ENCODE measurements at places on chromosomes 6 and 20.

- DNase-seq, result peak; percentile 59
Observed at GRCh38 chr6:35919827-35920751, 809 bp downstream of the SRPK1 start.

DNA sequence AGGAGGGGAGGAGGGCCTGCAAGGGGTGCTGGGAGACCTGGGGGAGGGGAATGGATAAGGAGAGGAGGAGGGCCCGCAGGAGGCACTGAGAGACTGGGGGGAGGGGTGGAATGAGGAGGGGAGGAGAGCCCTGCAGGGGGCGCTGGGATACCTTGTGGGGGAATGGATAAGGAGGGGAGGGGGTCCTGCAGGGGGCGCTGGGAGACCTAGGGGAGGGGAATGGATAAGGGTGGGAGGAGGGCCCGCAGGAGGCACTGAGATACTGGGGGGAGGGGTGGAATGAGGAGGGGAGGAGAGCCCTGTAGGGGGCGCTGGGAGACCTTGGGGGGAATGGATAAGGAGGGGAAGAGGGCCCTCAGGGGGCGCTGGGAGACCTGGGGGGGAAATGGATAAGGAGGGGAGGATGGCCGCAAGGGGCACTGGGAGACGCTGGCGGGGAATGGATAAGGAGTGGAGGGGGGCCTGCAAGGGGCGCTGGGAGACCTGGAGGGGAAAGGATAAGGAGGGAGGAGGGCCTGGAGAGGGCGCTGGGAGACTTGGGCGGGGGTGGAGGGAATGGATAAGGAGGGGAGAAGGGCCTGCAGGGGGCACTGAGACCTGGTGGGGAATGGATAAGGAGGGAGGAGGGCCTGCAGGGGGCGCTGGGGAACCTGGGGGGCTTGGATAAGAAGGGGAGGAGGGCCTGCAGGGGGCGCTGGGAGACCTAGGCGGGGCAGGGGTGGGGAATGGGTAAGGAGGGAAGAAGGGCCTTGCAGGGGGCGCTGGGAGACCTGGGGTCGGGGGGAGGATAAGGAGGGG lies 1.3 kb upstream of the CTCFL start:
- no peak for DNase-seq

GRCh38 chr6:136961848-136962247 lies 39.7 kb downstream of the SLC35D3 start:
- no peak for DNase-seq

- no peak for DNase-seq
Observed at GRCh38 chr20:3818155-3819151, 1.9 kb upstream of the AP5S1 start.

DNA sequence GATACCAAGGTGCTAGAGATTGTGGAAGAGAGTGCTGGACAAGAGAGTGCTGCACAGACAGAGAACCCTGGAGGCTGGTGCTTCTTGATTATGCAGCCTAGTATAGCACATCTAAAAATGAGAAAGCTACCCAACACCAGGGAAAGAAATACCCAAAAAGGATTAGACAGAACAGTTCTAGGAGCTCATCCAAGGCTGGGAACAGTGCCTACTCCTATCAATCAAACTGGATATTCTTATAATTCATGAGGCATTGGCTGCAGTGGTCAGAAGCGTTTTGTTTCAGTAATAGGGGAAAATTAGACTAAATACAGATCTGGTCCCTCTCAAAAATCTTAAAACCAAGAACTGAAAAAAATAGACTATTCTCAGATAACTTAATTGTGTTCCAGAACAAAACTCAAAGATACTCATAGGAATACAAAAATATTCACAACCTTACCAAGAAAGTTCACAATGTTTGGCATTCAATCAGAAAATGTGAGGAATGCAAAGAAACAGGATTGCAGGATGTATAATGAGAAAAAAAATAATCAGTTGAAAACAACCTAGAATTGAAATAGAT lies 222.9 kb downstream of the EPHA7 start:
- no peak for DNase-seq

DNA sequence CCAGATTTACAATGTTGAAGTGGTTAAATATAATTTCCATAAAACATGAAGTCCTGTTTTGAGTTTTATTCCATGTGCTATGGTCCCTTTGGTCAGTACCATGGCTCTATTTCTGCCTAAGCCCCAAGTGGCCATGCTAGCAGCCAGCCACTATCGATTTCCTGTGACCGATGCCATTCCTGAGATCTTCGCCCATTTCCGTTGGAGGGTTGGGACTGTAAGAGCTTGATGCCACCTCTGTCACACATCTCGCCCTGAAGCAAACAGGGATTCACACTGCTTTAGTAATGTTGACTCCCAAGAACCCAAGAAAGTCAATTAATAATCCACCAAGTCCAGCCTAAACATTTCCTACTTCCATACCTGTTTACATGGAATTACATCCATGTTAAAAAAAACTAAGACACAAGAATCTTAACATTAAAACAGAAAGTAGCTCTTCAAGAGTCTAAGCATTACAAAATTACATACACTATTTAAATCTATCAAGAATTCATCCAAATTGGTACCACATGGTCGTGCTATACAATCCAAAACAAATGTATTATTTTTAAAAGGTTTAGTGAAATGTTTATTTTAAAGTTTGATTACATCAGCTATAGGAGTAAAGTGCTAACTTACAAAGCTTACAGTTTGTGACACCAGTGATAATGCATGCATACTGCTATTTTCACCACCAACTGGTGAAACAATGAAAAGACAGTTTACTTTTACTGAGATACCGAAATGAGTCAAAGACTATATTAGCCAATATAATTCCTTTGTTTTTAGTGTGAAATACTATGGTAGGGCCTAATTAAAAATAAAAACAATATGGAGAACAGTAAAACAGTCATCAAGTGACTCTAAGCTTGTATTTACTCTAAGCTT lies 2.5 kb downstream of the RBM39 start:
- no peak for DNase-seq

All from stimulated activated CD4-positive, alpha-beta T cell treated with anti-CD3 and anti-CD28 coated beads, Interleukin-2, amount 100 ng/mL, for 24 hours (primary cell).